ENCODE measurements at places on chromosomes 1 and 21.

DNA sequence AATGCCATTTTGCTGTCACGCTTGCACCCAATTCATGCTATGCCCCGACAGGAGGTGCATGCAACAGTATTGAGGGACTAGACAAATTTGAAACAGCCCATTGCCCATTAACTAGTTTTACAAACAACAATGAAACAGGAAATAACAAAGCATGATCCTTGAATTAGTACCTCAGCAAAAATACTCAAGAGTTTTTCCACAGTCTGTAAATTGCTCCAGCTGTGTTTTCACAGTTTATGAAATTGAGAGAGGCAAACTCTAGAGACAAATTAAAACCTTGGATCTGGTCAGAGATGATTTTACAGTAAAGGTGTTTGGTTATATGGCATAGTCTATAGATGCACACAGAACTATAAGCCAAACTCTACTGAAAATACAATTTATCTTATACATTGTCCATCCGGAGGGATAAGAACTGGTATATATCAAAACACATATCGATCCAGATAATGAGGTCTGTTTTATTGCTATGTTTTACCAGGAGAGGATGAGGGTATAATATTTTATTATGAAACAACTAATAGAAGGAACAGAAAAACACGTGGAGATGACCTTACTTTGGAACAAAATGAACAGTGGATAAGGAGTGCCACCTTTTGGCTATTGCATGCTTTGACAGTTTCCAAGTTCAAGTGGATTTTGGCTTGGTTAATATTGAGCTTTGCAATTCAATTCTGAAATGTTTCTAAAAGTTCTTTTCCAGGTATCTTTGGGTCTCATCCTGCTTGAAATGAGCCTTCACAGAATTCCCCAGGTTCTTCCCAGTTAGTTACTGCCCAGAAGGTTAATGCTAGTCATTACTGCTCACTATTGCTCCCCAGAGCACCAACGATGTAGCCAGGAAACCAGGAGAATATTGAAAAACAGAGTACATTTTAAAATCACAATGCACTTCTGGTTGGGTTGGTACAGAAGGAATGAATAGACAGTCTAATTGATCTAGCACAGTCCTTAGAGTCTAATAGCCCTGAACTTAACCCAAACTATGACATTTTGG, 45.7 kb downstream of the ZC3H11B start:
- DNase-seq = no peak

- no peak for DNase-seq
Observed at GRCh38 chr21:42356046-42356445, 5.3 kb upstream of the TFF2 start.

DNA sequence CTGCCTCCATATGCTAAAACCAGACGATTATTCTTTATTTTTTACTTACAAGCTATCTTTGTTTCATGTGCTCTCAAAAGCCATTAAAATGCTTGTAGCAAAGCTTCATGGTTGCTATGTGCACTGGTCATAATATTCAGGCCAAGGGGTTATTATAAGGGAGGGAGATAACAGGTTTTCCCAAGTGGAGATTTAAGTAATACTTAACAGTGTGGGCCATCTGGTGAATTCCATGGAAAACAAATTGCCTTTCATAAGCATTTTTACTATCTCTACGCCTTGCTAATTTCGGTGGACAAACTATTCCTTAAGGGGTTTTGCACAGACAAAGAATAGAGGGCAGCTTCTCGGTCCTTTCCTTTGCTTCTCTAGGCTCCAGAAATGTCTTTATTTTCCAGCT, 137.8 kb downstream of the NUF2 start:
- DNase-seq = no peak

GRCh38 chr1:25477448-25478034, 46.8 kb downstream of the MACO1 start:
- no peak for DNase-seq

DNA sequence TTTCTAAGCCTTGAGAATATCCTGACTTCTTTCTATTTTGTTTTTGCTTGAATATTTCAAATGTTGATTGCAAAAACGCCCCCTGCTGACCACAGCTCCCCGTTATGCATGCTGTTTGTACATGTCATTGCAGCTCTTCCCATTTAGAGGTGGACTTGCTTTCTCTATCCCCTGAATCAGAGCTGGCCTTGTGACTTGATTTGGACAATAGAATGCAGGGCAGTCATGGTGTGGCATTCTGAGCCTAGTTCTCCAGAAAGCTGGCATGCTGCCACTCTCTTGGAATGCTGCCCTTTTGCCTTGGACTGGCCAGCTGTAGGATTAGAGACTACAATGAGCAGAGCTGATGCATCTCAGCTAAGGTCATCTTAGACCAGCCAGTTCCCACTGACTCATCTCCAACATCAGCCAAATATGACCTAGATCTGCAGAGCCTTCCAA, 1561.5 kb downstream of the MRPL39 start:
- DNase-seq = peak; percentile 50

DNA sequence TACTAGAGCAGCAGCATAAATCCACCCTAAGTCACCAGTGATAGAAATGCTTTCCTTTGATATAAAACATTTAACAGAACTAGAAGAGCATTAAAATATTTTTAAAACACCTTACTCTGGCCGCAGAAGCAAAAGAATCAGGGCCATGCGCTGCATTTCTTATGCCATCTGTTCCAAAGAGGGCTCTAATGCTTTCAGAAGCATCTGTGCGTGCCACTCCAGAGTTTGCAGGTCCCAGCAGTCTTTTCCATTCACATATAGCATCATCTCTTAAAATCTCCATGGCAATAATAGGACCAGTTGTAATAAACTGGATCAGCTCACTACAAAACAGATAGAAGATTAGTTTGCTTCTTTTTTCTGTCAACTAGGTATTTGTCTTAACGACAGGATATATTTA, 69.2 kb downstream of the NME7 start:
- DNase-seq = no peak

GRCh38 chr1:163471779-163472650, 150.3 kb downstream of the NUF2 start:
- DNase-seq = no peak

DNA sequence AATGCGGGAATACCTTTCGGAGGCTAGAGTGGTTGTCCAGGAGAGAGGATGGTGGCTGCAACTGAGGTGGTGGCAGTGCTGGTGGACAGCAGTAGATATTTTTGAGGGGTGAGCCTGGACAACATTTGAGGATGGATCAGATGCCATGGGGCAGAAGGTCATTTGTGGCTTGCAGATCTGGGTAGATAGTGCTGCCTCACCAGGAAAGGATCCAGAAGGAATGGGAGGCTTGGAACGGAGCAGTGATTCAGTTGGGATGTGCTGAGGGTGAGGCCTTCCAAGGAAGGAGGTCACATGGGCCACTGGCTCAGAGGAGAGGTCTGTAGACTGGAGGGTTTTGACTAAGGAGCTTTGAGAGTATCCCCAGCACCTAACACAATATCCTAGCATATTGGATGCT, 110.8 kb upstream of the KAZN start:
- DNase-seq = no peak

DNA sequence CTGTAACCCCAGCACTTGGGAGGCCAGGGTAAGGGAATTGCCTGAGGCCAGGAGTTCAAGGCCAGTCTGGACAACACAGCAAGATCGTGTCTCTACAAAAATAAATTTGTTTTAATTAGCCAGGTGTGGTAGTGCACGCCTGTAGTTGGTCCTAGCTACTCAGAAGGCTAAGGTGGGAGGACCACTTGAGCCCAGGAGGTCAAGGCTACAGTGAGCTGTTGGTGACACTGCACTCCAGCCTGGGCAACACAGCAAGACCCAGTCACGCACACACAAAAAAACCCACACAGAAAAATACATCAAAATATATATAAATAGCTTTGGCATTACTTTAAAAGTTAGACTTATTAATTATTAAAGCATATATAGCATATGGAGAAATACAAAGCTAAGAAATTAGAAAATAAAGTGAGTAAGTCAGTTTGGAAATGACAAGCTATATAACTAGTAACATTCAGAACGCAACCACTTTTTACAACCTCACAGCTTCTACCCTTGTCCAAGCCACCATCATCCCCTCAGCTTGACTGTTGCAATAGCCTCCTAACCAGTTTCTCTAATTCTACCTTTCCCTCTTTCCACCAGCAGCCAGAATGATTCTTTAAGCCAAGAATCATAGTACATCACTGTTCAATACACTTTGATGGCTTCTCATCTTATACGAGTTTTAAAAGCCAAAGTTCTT, 14.5 kb downstream of the PIK3R3 start:
- no peak for DNase-seq

DNA sequence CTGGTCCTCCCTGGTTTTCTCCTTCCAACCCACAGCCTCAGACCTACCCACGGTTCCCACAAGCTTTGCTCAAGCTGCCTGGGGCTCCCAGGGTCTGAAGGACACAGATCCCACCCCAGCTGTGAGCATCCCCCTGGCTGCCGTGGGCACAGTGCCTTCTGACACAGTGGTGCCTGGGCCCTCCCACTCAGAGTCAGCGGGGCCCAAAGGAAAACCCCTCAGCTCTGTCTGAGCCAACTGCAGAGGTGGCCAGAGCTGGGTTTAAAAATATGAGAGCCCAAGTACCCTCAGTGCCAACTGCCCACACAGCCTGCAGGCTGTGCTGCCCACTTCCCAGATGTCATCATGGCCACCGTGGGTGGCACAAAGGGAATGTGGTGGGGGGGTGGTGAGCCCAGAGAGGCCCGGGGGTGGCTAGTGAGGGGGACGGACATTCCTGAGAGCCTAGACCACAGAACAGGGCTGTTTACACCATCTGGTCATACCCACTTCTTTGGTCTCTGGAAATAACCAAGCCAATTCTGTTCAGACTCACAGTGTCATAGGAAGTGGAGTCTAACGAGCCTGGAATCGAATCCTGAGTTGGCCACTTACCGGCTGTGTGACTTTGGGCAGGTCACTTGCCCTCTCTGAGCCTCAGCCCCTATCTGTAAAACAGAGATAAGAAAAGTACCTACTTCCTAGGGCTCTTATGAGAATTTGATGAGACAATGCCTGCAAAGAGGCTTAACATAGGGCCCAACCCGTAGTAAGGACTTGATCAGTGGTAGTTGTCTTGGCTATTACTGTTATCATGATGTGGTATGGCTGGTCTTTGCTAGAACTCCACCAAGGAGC, 85.5 kb downstream of the CAMK2N1 start:
- no peak for DNase-seq

GRCh38 chr1:3698660-3699408, 46.5 kb downstream of the TP73 start:
- no peak for DNase-seq

DNA sequence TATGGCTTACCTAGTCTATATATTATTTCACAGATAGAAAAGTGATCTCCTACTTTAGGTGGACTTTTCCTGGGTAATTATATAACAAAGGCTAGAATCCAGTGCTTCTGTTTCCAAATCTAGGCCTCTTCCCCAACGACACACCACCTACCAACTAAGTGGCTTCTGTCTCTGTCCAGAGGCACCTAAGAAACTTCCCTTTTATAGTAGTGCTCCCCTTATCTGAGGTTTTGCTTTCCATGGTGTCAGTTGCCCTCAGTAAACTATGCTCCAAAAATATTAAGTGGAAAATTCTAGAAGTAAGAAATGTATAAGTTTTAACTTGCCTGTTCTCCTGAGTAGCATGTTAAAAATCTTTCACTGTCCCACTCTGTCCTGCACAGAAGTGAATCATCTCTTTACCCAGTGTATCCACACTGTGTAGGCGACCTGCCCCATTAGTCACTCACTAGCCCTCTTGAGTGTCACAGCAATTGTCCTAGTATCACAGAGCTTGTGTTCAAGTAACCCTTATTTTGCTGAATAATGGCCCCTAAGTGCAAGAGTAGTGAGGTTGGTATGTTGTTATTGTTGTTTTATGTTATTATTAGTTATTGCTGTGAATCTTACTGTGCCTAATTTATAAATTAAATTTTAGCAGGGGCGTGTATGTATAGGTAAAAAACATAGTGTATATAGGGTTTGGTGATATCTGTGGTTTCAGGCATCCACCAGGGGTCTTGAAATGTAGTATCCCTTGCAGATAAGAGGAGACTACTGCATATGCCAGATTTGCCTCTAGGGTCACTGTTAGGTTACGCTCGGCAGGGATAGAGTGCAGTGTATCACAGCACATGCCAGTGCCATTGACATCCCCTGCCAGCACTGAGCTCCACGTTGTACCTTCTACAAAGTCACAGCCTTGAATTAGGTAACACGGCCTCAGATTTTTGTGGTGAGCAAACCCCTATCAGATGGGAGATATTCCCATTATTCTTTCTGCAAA, 14.7 kb upstream of the CD53 start:
- no peak for DNase-seq

DNA sequence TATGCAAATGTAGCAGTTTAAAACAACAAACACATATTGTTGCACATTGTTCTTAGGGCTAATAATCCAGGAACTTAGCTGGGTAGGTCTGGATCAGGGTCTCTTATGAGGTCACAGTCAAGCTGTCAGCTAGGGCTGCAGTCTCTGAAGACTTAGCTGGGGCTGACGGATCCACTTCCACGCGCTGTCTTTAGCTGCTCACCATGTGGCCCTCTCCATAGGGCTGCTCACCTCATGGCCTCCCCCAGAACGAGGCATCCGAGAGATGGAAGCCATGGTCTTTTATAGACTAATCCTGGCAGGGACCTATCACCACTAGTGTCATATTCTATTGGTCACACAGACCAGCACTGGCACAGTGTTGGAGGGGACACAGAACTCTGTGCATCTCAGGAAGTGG, 8.7 kb upstream of the OXCT2 start:
- DNase-seq = no peak

DNA sequence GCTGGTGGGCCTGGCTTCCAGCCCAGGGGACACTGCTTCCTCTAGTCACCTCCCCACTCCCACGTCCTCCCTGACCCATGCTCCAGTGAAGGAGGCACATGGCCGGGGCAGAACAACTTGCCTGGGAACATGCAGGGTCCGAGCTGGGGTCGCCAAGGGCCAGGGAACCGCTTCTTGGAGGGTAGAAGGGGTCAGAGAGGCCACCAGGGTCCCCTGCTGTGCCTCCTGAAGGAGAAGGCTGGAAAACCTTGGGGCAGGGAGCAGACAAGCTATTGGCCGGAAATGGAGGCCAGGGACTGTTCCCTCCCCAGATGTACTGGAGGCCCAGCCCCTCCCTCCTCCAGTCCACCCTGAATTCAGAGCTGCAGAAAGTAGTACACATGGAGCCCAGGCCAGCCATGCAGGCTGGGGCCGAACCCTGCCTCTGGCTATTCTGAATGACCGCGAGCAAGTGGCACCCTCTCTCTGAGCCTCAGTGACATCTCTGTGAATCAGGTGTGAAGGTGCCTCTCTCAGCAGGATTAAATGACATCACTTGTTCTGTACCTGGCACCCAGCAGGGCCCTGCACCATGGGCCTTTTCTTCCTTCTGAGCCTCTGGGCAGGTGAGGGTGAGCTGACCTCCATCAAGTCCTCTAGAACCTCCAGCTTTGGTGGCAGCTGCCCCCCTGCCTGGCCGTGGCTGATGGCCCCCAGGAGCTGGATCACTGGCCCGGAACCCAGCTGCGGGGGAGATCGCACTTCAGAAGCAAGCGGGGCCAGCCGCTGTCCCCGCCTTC, 15.7 kb downstream of the SPOCD1 start:
- peak; percentile 32 for DNase-seq

GRCh38 chr1:155247667-155248553, 7.4 kb downstream of the ENTREP3 start:
- DNase-seq = no peak

GRCh38 chr1:185033686-185034085, 11.7 kb upstream of the RNF2 start:
- DNase-seq = no peak
